Spleen (tissue), 13 donors: ENCODE measurements at places on chromosomes 3 and 15. TPM values are rescaled to one million over a fixed set of nuclear protein-coding genes. Genes with fewer than 3 reads are reported as not detected.

DNA sequence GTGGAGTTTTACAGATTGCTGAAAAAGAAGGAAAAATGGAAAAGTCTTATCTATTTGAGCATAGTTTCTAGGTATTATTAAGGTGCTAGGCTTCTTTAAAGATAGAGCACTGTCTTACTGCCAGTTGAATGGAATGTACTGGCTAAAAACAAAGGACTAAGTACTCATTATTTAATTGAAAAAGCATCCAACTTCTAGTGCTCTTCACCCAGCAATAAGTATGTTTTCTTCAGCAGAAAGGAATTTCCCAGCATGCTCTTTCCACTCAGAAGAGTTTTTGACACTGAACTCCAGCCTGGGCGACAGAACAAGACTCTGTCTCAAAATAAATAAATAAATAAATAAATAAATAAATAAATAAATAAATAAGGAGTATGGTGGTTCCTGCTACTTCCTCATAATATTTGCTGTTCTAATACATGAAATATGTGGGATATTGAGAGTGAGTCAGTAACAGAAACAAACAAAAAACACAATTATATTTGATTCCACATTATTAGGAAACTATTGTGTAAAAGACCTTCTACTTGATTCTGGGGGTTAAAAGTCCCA lies 70.6 kb downstream of the ATP13A4 start:
- no peak for DNase-seq

DNA sequence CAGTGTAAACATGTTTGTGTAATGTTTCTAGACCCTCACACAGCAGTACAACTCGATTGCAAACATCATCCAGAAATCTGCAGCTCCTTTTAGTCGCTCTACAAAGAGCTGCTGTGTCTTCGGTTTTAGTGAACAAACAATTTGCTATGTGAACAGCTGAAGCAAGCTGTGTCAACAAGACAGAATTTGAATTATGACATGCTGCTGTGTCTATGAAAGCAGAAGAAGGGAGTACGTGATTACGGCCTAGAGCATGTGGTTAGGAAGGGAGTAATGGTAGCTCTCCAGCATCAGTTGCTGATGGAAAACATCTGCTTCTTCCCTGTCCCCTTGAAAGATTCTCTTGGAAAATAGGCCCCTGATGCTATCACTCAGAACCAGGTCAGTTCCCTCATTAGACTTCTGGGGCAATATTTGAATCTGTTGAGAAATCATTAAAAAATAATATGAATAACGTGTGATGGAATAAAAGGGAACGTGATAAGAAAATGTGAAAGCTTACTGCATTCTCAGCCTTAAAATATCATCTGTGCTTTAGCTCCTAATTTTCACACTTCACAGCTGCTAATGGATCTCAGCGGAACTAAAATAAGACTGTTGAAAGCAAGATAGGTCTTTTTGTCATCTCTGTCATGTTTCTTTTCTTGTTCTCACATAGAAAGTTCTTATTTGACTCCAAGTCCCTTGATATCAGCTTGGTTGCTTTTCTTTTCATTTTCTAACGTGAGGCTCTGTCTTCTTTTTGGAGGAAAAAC lies 891.5 kb downstream of the ROBO2 start:
- no peak for DNase-seq

DNA sequence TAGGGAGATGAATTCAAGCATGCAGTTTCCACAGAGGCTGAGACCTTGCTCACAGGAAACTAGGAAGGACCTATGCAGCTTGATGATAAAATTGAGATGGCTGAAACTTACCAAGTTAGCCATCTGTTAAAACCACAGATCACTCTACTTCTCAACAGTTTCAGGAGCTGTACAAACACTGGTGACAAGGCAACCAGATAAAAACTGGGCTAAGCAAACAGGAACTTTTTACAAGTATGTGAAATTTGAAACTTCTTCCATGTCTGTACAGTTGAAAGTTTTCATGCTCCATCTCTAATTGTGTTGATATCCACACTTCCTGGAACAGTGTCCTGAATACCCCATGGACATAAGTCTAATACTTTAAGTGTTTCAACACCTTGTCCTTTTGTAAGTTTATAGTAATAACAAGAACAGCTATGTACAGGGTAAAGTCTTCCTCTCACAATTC lies 78.2 kb downstream of the FAIM start:
- DNase-seq = no peak

DNA sequence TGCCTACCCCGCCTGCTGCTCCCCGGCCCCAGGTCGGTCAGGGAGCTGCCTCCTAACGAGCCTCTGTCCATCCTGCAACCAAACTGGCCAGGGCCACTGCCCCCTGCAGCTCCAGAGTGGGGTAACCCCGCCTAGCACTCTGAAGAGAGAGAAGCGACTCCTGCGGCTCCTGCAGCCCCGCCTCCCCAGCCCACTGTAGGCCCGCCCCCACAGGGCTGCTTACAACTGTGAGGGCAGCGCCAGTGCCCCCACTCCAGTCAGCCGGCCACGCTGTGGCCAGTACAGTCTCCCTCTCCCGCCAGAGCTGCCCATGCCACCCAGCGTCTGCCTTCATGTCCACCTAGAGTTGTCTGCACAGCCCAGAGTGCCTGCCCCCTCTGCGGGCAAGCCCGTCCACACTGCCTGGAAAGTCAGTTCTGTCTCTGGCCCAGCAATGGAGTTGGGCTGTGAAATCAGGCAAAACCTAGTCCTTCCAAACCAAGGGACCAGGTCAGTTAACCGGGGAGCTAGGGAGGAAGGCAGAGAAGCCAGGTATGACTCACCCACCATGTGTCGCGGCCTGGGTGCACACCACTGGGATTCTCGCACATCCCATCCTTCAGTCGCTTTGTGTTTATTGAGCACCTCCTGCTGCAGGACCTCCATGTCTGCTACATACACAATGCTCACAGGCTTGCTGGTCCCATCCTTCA lies 2.4 kb downstream of the UCN2 start:
- peak; percentile 86 for DNase-seq

DNA sequence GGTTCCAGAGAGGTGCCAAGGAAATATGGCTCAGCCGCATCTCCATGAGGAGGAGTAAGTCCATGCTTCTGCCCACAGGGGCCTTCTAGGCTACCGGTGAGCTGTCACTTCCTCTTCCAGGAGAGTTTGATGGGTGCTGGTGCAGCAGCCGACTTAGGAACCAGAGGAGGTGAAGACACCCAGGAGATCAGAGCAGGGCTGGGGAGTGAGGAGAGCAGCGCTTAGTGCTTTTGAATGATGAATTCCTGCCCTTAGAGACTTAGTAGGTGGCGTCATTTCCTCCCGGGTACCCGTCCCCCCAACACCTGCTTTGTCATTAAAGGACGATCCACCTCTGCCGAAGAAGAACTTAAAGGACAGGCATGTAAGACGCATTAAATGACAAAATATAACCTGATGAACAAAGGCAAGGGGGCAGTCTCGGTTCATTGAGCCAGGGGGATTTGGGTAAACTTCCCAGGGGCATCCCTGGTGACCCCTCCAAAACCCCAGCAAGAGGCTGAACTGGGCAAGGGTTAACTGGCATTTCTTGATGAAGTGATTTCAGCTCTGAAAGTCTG lies 67.6 kb downstream of the HES1 start:
- no peak for DNase-seq

NOX5 gene
- 13.4 TPM for total RNA-seq
